ENCODE measurements at places on chromosomes 2 and 18.

DNA sequence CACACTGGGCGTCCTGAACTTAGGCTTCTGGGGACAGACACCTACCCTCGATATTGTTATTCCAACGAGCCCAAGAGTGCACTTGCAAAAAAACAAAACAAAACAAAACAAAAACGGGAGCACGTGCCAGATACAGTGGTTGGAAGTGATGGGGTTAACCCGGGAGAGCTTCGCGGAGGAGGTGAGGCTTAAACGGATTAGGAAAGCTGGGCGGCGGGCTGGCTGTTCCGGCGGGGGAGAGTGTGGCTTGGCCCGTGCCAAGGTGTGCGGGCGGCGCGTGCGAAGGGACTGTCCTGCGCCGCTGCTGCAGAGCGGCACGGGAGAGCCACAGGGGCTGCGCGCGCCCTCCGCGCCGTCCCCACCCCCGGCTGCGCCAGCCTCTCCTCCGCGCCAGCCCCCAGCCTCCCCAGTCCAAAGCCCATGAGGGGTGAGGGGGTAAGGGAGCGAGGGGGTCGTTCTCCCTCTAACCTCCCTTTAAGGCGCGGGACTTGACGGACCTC lies 1.5 kb upstream of the SLC30A3 start:
- peaks cover 30% of the 10 kb centered on the region for H3K27me3 ChIP-seq
- H3K36me3 ChIP-seq, result no peaks in the 10 kb centered on the region
- H3K4me1 ChIP-seq, result peaks cover 31% of the 10 kb centered on the region
- no peak overlapping the region for H3K27ac ChIP-seq
- H3K4me3 ChIP-seq, result peak overlapping the region; percentile 24

DNA sequence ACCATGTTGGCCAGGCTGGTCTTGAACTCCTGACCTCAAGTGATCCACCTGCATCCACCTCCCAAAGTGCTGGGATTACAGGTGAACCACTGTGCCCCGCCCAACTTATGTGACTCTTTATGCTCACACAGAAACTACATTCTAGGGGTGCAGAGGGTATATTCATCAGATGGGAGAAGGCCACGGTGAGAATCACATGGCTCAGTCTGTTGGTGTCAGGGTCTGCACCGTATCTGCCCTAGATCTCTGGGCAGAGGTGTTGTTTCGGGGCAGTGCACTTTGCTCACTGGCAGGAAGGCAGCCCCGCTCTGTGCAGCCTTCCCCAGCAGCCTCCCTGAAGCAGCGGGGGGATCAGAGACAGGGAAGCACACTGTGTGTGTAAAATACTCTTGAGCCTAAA lies 76.4 kb downstream of the SH3RF3 start:
- H3K27me3 ChIP-seq, result no peaks in the 10 kb centered on the region
- no peak overlapping the region for H3K4me3 ChIP-seq
- DNase-seq, result no peak
- no peak overlapping the region for H3K27ac ChIP-seq
- H3K4me1 ChIP-seq, result peaks cover 19% of the 10 kb centered on the region
- no peaks in the 10 kb centered on the region for H3K36me3 ChIP-seq

DNA sequence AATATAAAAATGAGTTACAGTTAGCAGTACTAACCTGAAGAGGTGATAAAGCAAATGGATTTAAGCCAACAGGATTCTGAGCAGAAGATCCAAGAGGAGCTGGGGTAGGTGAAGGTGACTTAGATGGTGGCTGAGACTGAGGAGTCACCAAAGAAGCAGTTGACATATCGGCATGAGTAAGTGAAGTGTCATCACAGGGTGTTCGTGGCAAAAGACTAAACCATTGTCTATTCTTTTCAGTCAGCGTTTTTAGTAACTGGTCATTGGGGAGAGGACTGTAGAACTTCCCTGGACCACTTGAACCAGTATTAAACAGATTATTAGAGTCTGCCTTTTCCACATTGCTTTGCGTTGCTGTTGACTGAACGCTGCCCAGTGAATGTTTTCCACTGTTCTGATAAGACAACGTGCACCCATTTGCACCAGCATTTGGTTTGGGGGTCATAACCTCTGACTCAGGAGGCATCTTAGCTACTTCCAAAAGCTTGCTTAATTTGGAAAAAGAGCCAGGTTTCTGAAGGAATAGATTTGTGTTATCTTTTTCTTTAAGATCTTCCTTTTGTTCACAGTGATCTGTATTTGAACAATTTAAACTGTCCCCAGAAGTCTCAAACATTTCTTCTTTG lies 63.3 kb upstream of the WDSUB1 start:
- H3K4me3 ChIP-seq, result no peak overlapping the region
- no peak overlapping the region for H3K27ac ChIP-seq
- no peaks in the 10 kb centered on the region for H3K27me3 ChIP-seq
- no peaks in the 10 kb centered on the region for H3K4me1 ChIP-seq

DNA sequence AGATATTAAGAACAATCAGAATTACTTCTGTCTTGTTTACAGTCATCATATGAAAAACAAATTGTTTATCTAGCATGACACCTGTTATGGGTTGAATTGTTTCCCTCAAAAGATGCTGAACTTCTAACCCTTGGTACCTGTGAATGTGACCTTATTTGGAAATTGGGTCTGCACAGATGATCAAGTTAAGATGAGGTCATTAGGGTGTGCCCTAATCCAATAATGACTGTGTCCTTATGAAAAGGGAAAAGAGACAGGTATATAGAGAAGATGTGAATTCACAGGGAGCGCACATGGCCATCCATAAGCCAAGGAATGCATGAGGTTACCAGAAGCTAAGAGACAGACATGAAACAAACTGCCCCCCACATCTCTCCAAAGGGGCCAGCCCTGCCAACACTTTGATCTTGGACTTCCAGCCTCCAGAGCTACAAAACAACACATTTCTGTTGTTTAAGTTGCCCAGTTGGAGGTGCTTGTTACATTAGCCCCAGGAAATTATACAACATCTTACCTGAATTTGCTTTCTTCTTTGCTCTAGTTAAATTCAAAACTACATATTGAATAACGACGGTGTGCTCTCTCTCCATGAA lies 2.3 kb upstream of the HPCAL1 start:
- peaks cover 24% of the 10 kb centered on the region for H3K4me1 ChIP-seq
- H3K27me3 ChIP-seq, result no peaks in the 10 kb centered on the region
- H3K4me3 ChIP-seq, result no peak overlapping the region
- H3K27ac ChIP-seq, result no peak overlapping the region
- no peaks in the 10 kb centered on the region for H3K36me3 ChIP-seq

Data from vagina (tissue), 2 donors.